Thyroid gland (tissue), 4 donors: ENCODE measurements at places on chromosomes 3 and 15. TPM values are rescaled to one million over a fixed set of nuclear protein-coding genes. Genes with fewer than 3 reads are reported as not detected.
A peak's percentile ranks its signal among the peaks of the same experiment; 100 is the strongest.

Gene CHRNA5
- not detected for total RNA-seq

Gene SNTN
- total RNA-seq: not detected

Gene SLC6A6
- 93.8 TPM for total RNA-seq

GRCh38 chr3:9247361-9247940 lies 2.0 kb downstream of the SRGAP3 start:
- DNase-seq: no peak

DNA sequence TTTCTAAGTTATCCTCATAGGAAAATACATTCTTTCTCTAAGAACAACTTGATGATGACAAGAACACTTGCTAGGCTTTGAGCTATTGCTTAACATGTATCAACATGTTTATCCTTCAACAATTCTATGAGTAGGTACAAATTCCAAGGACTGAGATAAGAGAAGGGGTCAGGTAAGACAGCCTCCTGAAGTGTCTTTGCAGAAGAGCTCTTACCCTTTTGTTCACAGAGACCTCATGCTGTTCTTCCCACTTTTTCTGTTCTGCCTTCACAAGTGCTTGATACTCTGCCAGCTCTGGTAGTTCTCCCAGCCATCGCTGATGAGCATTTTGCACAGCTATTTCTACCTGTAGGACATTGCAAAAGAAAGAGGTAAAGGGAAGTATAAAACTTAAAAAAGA lies 50.9 kb downstream of the CEP152 start:
- DNase-seq: peak; percentile 73

DNA sequence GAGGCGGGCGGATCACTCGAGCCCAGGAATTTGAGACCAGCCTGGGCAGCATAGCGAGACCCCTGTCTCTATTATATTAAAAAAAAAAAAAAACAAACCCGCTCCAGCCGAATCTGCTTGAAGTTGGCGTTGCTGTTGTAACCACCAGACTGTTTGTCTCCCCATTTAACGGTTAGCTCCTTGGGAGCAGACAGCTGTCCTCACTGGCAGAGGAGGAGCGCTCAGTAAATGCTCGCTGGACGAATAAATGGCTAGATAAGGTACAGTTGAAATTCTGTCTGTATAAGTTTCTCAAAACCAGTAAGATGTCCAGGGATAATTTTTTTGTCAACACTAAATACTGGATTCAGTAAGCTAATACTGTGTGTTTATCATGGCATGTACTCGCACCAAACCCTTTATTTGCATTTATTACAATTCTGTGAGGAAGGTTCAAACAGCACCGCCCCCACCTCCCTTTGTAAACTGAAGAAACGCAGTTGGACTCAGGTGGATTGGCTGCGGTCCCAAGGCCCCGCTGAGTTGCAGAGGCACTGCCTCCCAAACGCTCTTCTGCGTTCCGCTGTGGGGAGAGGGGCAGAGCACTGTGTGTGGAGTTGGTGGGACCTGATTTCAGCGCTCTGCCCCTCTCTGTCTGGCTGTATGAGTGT lies 1.1 kb downstream of the RCCD1 start:
- DNase-seq: no peak

GRCh38 chr15:89587955-89588354 lies 12.7 kb downstream of the TICRR start:
- DNase-seq: no peak

DNA sequence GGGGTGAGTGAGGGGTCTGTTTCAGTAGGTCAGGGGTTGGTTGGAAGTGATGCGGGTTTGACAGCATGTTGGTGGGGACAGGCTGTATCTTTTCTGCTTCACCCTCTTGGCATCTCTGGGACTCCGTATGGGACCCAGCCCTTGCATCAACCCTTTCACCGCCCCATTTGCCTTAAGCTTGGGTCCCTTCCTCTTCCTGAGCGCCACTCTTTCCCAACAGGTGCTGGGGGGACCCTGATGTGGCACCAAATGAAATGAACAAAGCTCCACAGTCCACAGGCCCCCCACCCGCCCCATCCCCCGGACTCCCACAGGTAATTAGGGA lies 1.1 kb downstream of the EIF4G1 start:
- DNase-seq: no peak

GRCh38 chr15:77033729-77034671 lies 36.9 kb downstream of the TSPAN3 start:
- DNase-seq: no peak

DNA sequence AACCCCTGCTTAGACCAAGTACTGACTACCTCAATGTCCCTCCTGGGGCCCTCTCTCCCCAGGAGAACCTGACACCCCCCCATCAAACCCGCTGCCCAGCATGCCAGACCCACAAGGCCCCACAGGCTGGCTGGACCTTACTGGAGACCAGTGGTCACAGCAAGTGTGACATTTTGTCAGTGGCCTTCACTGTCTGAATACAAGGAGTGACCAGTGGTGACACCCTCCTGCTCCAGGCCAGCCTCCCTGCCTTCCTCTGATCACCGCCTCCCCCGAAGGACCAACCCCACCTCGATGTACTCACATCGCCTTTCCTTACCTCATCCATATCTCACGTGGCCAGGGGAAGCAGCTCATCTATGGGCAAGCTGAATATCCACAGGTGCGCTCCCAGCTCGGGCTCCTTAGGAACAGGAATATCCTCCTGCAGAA lies 62.1 kb upstream of the HERC1 start:
- no peak for DNase-seq
